ENCODE measurements at places on chromosomes 13 and 19. TPM values are rescaled to one million over a fixed set of nuclear protein-coding genes. Genes with fewer than 3 reads are reported as not detected.
A peak's percentile ranks its signal among the peaks of the same experiment; 100 is the strongest.

DNA sequence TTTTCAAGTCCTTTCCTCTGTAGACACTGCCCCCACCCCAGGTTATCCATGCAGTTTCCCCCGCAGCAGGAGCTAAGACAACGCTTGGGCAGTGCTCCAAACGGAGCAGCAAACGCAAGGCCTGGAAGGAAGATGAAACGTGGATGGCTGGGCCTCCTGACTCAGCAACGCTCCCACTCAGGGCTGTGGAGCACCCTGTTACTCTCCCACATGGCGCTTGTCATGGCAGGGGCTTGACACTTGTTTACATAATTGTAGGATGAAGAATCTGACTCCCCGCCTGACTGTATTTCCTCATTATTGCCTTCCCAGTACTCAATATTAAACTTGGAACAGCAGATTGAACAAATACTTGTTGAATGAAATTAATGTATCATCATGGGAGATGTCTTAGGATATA is 799 bp upstream of the C1QTNF9B start:
- DNase-seq = no peak

DNA sequence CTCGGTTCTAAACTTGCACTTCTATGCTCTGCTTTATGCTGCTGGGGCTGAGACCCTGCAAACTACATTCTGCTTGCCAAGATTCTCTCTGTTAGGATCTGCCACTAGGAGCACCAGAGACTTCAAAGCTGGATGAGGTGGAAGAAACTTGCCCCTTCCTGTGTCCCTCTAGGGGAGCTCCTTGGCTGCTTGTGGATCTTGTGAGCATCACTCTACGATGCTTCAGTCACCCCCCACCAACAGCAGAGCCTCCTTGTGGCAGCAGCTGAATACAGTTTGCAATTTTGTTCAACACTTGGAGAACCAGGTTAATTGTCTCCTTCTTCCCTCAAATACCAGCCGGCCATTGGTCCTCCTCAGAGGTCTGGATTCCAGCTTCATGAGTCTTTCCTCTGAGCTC is 310.6 kb downstream of the FGF14 start:
- DNase-seq = peak; percentile 6

DNA sequence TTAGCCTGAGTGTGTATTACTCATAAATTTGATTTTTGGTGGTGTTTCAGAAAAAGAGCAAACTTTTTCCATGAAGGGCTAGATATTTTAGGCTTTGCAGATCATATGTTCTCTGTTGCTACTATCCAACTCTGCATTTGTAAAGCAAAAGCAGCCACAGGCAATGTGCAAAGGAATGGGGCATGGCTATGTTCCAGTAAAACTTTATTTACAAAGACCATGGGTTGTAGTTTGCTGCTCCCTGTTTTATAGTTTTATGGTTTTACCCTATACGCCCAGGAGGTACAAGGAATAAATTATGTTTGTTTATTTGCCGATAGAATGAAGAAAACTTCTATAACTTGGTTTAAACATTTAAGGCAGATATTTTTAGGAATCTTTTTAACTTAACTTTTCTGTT is 23.6 kb downstream of the IFT88 start:
- no peak for DNase-seq

GRCh38 chr13:22235950-22236290 is 565.0 kb downstream of the FGF9 start:
- DNase-seq = no peak

DNA sequence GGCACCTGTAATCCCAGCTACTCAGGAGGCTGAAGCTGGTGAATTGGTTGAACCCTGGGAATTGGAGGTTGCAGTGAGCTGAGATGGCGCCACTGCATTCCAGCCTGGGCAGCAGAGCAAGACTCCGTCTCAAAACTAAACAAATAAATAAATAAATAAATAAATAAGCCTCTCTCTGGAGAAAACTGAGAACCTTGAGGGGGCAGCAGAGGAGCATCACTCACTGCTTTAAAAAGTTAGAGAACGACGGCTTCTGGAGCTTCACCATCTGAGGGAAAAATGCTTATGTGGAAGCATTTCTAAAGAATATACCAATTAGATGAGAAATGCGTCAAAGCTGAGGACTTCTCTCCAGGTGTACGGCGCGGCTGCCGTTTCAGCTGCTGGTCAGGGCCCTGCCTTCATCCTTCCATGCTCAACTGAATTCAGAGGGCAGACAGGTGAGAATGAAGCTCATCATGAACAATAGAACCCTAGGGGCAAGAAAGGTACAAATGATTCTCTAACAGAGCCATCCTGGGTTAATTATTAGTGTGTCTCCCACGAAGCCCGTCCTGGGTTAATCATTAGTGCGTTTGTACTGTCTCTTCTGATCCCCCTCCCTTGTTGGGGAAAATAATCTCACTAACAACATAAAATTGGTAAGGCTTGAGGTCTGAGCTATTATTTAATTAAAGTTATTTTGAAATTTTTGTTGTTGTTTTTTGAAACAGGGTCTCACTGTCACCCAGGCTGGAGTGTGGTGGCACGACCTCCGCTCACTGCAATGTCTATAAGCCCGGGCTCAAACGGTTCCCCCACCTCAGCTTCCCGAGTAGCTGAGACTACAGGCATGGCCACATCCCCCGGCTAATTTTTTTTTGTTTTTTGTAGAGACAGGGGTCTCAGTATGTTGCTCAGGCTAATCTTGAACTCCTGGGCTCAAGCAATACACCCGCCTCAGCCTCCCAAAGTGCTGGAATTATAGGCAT is 80.1 kb downstream of the IPO5 start:
- DNase-seq = peak; percentile 68

GRCh38 chr19:55116232-55116858 is 1.1 kb downstream of the PPP1R12C start:
- DNase-seq = peak; percentile 81

DNA sequence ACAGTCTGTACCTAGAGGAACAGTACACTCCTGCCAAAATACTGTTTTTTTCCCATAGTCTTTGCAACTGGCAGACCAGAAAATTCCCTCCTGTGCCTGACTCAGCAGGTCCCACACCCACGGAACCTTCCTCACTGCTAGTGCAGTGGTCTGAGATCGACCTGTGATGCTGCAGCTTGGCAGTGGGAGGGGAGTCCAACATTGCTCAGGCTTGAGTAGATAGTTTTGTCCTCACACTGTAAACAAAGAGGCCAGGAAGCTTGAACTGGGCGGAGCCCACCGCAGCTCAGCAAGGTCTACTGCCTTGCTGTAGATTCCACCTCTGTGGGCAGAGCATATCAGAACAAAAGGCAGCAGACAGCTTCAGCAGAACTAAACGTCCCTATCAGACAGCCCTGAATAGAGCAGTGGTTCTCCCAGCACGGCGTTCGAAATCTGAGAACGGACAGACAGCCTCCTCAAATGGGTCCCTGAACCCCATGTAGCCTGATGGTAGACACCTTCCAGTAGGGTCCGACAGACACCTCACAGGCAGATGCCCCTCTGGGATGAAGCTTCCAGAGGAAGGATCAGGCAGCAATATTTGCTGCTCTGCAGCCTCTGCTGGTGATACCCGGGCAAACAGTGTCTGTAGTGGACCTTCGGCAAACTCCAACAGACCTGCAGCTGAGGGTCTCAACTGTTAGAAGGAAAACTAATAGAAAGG is 92.7 kb downstream of the SUCLA2 start:
- no peak for DNase-seq

GRCh38 chr13:113774177-113775107 is 15.4 kb downstream of the TMEM255B start:
- DNase-seq = no peak

- no peak for DNase-seq
Measured at GRCh38 chr19:35629332-35629633, 447 bp downstream of the RBM42 start.

DNA sequence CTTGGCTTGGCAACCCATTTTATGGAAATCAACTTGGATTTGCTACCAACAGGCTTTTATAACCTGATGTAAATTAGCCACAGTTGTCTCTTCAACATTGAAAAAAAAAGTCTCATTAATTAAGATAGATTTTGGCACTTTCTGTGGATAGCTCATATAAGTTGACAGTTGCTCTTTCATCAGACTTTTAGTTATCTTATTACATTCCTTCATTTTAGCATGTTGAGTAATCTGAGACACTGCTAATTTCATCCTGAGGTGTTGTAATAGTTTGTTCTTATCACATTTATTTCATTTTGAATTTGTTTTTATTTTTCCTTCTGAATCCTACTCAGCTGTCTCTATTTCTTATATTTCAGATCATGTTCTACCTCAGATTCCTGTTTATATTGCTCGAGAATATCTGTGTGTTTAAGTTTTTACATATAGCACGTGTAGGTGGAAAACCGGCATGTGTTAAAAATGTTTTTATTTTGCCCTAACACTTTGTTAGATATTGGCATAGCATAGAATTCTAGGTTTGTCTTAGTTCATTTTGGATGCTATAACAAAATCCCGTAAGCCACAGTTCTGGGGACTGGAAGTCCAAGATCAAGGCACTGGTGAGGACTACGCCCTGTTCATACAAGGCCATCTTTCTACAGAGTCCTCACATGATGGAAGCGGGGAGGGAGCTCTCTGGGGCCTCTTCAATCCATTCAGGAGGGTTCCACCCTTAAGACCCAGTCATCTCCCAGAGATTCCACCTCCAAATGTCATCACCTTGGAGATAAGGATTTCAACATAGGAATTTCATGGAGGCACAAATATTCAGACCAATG is 239.4 kb downstream of the COL4A1 start:
- DNase-seq = peak; percentile 37

- DNase-seq = peak; percentile 89
Measured at GRCh38 chr19:5128251-5128935, 159.5 kb downstream of the KDM4B start.

DNA sequence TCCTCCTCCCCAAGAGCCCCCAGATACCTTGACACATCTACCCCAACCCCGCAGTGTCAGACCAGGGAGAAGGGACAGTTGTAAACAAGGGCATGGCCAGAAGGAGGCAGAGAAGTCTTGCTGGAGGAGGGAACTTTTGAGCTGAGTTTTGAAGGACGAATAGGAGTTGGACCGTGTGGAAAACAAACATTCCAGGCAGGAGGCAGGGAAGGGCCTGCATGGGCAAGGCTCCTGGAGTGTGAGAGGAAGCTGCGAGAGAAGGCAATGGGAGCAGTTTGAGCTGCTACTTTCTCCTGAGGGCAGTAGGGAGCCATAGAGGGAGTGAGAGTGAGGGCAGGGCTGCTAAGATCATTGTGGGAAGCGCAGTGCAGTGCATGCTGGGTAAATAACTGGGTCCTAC is 23.3 kb downstream of the IL12RB1 start:
- peak; percentile 61 for DNase-seq

GRCh38 chr13:85148009-85148408 is 651.2 kb downstream of the SLITRK6 start:
- DNase-seq = peak; percentile 18

DNA sequence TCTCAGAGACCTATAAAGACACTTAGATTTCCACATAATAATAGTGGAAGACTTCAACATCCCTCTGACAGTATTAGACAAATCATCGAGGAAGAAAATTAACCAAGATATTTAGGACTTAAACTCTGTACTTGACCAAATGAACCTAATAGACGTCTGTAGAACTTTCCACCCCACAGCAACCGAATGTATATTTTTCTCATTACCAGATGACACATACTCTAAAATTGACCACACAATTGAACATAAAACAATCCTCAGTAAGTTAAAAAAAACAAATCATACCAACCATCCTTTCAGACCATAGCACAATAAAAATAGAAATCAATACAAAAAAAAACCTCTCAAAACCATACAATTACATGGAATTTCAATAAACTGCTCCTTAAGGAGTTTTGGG is 201.0 kb downstream of the POSTN start:
- DNase-seq = no peak

DNA sequence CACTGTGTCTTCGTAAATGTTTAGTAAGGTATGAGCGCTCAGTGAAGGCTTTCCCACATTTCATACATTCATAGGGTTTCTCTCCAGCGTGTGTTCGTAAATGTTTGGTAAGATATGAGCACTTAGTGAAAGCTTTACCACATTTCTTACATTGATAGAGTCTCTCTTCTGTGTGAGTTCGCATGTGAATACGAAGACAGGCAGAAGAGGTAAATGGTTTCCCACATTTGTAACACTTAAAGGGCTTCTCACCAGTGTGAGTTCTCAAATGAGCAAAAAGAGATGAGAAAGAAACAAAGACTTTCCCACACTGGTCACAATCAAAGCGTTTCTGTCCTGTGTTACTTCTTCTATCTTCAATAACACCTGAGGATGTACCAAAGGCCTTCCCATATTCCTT is 31.3 kb downstream of the ZNF560 start:
- DNase-seq = no peak

- DNase-seq = peak; percentile 56
Measured at GRCh38 chr13:25738342-25739196, 313.2 kb downstream of the SHISA2 start.

DNA sequence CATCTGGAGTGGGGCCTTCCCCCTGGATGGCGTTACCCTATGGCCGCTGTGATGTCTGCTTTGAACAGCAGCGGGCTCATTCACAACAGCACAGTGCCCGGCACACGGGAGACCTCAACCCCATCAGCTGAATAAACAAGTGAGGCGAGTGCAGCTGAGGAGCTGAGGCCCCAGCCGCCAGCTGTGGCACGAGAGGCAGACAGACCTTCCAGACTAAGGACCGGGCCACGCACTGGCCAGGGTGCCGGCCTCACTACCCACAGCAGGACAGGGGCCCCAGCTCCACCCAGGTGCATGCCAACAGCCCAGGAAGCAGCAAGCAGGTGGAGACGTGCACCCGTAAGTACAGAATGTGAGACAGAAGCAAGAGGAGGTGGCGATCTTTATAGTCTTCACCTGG is 39.6 kb downstream of the STK24 start:
- DNase-seq = no peak

DNA sequence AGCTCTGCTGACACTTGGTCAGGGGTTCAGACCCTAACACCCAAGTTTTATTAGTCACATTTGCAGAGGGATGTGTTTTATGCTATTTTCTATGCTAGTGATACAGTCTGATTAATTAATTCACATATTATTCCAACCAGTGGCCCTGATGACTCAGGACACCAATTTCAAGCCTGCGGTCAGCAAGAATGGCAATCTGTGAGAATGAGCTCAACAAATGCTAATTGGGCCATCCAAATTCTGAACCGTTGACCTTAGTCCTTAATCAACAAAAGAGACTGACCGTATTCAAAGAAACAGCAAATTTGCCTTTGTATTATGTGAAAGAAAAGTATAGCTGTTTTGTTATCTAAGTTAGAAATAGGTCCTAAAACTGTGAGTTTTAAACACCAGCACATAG is 9.6 kb upstream of the KL start:
- no peak for DNase-seq

Gene ZNF229
- total RNA-seq = 15.2 TPM

Gene SIGLECL1
- not detected for total RNA-seq

Gene DLEU7
- not detected for total RNA-seq

Gene ZNF181
- 30.0 TPM for total RNA-seq

Gene ZNF492
- not detected for total RNA-seq

Gene DAND5
- not detected for total RNA-seq

Gene ZNF568
- 3.9 TPM for total RNA-seq

Data from hepatocyte (in vitro differentiated cells).